Effector CD4-positive, alpha-beta T cell (primary cell): ENCODE measurements at places on chromosomes 3 and 15.

DNA sequence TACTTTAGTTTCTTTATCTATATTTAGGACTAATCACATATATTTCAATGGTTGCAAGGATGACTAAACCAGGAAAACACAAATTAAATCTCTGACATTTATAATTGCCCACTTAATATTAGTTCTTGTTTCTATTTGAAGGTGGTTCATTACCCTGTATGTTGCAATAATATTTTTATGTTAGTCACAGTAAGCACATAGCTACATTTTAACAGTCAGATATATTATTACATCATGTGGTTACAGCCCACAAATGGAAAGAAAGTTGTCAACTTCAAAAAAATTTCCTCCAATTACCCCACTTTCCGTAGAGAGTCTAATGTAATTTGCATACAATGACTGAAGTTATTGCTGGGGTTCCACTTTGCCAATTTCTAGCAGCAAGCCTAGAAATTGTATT is 114.6 kb downstream of the TUSC7 start:
- no peak for DNase-seq

DNA sequence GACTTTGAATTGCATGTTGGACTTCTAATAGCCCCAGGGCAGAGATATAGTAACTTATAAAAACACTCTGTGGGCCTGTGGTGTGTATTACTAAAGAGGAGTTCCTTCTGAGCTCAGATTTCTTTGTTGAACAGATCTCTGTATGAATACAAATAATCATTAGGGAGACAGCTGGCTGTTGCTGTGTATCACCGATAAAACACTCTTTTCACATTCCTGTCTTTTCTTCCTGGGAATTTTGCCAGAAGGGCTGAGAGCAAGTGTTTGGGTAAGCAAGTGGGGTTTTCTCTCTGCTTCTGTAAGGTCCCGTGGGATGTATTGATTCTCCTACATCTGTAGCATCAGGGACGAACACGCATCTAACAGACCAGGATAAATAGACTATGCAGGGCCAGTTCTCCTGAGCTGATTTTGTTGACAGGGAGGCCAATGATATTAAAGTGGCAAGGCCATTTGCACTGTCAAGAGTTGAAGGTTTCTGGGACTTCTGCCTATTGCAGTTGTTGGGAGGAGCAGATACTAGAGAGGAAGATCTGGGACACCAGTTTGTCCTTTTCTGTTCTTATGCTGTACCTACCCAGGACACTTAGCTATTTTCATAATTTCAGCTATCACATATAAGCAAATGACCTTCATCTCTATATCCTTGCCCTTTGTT is 225.9 kb upstream of the CD96 start:
- no peak for DNase-seq

GRCh38 chr15:74954515-74954914 is 2.1 kb downstream of the RPP25 start:
- no peak for DNase-seq

- DNase-seq: no peak
These were observed 221.4 kb upstream of the SUCLG2 start for GRCh38 chr3:67875858-67876257.

DNA sequence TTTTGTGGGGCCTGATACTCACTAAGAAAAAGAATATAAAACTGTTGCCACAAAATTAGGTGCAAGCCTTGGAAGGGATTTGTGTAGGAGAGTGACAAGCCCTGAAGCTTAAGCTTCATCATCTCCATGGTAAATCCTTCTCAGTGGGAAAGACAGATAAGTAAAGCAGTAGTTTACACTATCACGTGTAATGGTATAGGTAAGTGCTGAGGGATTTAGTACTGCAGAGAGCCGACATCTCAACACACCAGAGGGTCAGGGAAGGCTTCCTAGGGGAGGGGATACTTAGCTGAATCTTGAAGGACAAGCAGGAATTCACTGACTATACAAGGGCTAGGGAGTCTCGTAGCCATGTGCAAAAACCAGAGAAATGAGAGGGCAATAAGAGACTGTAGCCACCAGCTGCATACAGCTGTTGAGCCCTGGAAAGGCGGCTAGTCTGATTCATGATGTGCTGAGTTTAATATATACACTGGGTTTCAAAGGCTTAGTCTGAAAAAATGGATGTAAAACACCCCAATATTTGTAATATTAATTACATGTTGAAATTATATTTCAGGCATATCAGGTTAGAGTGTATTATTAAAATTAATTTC is 11.1 kb downstream of the SLC24A1 start:
- no peak for DNase-seq

GRCh38 chr3:7204848-7205156 is 343.9 kb downstream of the GRM7 start:
- DNase-seq: no peak

GRCh38 chr15:56886363-56886931 is 32.0 kb upstream of the TCF12 start:
- no peak for DNase-seq

DNA sequence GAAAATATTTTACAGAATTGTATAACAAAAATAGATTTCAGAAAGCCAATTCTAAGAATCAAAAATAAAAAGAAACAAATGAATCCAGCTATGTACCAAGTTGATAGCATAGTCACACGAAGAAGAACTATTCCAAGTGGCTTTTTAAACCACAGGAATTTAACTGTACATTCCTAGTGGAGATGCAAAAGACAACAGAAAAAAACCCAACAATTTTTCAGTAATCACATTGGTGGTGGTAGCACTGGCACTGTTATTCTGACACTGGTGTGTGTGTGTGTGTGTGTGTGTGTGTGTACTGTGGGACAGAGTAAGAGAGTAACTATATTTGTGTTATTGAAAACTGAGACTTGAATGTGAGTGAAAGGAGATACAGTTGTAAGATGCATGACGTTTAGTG is 9.1 kb downstream of the BFSP2 start:
- no peak for DNase-seq

GRCh38 chr3:14277557-14277956 is 98.9 kb downstream of the LSM3 start:
- DNase-seq: no peak

- DNase-seq: no peak
These were observed 61.2 kb upstream of the FURIN start for GRCh38 chr15:90807074-90807785.

- no peak for DNase-seq
These were observed 34.1 kb upstream of the LIMD1 start for GRCh38 chr3:45560281-45560971.

DNA sequence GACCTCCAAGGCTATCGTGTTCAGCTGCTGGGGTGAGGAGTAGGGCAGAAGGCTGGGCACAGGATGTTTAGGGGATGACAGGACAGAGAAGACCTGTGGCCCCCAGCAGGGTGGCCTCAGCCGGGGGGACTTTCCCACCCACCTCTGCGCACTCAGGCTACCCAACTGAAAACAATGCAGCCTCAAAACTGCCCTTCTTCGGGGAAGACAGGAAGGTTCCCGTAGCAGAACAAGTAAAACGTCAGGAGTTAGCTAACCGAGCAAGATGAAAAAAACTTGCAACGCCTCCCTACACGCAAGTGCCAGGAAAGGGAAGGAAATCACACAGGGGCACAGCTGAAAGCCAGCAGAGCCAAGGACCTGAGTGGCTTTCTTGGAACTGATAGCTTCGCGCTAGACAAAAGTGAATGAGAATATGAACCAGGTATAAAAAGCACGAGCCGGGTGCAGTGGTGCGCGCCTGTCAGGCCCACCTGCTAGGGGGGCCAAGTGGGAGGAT is 38.4 kb upstream of the FURIN start:
- DNase-seq: no peak

GRCh38 chr3:115876876-115877614 is 253.7 kb downstream of the GAP43 start:
- DNase-seq: no peak

GRCh38 chr3:147008886-147009285 is 397.5 kb downstream of the ZIC4 start:
- no peak for DNase-seq

DNA sequence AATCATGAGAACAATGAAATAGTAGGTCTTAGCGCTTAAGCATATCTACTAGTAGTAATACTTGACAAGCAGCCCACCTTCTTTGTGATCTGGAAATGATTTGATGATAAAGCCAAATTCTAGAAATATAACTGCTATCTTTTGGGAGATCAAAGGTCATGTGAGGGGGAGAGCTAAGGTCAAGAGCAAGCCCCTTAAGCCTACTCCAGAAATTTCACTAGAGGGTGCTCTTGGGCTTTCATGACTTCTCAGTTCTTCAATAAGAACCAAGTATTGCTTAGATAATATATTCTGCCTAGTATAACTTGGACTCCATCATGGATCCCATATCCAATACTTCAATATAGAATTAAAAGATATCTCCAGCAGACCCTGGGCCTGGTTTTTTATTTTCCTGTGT is 319.6 kb downstream of the ZBTB20 start:
- DNase-seq: no peak

GRCh38 chr15:73541479-73541878 is 91.7 kb downstream of the NPTN start:
- DNase-seq: no peak

DNA sequence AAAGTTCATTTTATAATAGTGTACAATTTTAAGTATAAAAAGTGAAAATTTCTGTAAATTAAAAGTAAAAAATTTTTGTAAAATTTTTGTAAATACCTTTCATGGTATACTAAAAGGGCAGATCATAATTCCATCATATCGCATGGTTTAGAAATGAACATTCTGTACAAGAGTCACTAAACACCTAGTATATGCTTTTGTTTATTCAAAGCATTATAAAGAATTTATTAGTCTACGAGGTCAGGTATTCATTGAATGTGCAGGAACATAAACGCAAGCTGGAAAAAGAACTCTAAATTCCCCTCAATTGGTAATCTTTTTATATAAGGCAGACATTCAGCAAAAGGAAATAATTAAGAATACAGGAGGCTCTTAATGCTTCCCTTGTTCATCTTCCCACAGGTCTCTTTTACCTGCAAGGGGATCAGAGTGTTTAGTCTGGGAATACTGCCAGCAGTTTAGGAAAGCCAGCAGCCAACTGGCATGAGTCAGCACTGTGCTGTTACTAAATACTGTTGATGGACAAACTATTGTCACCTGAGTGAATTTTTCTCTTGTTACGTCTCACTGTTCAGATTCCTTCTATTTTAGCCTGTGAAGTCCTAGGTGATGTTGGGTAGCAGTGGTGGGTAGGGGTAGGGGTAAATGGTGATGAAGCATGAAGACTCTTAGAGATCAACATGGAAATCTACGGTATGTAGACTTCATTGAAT is 70.1 kb downstream of the UQCC5 start:
- DNase-seq: no peak

DNA sequence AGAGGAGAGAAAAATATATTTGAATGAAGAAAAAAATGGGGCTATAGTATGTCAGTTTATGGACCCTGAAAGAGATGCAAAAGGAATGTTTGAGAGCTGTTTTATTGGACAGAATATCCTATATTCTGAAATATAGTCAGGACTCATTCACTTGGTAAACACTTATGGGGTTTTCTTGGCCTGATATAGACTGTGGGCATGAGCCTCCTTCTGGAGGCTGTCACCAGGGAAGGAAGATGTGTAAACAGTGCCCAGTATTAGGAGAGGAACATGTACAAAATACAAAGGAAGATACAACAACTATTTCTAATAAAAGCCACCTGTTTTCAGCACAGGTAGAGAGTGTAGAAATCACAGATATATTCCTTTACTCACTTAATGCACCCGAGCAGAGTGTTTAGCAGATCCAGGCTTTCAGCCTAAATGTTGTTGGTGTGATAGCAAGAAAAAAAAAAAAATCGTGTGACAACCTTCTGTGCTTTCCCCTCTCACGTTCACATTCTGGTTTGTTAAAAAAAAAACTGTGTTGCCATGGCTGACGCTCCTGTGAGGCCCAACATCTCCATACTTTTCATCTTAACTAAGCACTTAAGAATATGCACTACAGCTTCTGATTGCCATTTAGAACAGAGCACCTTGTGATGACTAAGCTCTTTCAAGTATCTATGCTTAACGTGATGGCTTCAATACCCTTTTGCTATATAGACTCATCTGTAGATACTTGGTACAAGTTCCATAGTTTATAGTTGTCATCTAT is 134.1 kb downstream of the MBNL1 start:
- no peak for DNase-seq

DNA sequence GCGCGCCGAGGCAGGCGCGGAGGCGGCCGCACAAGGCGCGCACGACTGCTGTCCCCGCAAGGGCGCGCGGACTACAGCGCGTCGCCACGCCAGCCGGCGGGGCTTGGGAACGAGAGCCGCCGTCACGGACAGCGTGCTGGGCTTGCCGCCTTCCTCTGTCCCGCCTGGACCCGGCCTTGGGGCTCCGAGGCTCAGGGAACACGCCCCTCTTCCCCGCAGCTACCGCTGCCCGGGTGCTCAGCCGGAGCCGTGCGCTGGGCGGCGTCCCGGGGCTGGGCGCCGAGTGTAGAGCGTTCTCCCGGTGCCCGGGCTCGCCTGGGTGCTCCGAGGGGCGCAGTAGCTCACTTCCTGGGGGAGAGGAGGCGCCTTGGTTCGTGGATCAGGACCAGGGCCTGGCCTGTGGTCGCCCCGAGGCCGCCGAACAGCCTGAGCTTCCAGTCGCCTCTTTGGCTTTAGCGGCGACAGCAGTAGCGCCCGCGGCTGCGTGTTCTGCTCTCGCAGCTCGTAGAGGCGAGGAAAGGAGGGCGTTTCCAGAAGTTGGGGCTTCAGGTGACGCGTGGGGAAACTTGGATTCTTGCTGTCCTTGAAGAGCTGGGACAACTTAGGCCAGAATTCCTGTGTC is 226.7 kb upstream of the C2CD4B start:
- DNase-seq: no peak

GRCh38 chr3:16810593-16811367 is 74.0 kb upstream of the PLCL2 start:
- DNase-seq: no peak

DNA sequence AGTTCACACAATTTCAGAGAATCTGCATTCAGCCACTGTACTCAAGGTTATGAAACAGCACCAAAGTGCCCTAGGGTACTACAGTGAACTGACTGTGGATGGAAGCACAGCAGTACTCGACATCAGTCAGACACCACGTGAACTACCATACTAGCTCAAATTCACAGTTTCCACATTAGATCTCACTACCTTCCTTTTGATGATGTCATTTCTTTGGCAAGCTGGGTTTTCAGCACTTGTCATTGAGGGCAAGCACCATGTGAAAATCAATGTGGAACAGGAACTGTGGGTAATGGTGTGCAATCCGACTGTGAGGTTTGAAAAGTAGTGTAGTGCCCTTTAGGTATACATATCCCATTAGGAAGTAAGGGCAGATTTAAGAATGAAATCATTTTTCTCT is 110.5 kb upstream of the BFSP2 start:
- no peak for DNase-seq

- no peak for DNase-seq
These were observed 39.9 kb downstream of the KLF15 start for GRCh38 chr3:126317029-126317996.

DNA sequence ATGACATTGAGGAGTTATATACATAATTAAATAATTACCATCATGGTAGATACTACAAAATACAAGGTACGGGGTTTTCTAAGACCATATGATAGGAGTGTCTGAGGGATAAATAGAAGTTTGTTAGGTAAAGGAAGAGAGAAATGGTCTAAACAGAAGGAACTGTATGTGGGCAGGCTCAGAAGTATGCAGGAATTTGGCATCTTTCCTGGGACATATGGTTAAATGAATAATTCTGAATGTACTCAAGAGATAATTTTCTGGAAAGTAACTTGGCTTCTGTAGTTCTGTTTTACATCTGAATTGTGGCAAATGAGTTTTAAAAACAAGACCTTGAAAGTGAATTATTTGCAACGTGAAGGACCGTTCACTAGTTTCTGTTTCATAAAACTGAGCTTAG is 17.5 kb downstream of the LMCD1 start:
- DNase-seq: no peak

GRCh38 chr15:27672537-27672936 is 426.6 kb downstream of the OCA2 start:
- DNase-seq: no peak

GRCh38 chr3:117278424-117279190 is 569.0 kb downstream of the TUSC7 start:
- DNase-seq: no peak
